ENCODE measurements at places on chromosomes 2 and 18.

DNA sequence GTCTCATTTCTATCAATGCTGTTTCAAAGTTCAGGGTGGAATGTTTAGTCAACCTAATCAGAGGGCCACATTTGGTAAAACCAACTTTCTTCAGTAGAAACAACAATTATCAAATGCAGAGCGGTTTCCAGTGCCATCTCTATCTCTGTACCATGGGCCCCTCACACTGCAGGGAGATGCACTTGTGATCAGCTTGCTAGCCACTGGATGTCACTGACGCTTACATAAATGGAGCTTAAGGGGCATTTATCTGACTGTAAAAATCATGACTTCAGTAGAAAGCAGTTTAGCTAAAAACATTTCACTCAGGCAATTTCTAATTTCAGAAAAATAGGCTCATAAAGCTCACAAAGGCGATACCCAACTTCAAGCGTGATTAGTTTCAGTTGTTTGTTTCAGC is 678.0 kb downstream of the ZEB2 start:
- no peak for DNase-seq

- peak; percentile 90 for DNase-seq
These were observed 157.0 kb upstream of the TNP1 start for GRCh38 chr2:217016796-217017419.

DNA sequence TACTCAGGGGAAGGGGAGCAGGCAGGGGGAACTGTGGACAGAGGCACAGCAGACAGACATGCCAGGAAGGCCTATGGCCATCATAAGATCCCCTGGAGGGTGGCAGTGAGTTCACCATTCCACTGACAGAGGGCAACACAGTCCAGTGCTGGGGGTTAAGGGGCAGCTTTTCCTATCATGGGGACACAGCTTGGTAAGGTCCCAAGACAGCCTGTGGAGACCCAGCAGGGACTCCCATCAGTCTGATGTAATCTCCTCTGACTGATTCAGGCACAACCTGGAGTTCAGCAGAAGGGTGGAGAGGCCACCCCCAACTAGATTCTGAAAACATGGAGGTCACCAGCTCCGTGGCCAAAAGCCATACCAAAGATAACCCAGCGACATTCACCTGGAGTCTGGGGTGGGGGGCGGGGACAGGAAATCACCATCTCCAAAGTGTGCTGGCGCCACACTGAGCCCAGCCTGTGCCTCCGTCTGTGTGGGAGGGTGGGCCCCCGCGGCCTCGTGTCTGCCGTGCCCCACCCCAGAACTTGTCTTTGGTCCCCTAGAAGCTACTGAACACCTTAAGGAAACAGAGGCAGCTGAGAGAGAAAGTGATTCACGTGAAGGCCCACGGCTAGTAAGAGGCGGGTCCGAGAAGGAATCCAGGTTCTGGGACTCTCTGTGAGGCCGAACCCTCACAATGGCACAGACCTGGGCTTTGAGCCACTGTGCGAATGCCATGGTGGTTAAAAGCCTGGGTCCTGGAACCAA is 28.6 kb downstream of the DNMT3A start:
- no peak for DNase-seq

DNA sequence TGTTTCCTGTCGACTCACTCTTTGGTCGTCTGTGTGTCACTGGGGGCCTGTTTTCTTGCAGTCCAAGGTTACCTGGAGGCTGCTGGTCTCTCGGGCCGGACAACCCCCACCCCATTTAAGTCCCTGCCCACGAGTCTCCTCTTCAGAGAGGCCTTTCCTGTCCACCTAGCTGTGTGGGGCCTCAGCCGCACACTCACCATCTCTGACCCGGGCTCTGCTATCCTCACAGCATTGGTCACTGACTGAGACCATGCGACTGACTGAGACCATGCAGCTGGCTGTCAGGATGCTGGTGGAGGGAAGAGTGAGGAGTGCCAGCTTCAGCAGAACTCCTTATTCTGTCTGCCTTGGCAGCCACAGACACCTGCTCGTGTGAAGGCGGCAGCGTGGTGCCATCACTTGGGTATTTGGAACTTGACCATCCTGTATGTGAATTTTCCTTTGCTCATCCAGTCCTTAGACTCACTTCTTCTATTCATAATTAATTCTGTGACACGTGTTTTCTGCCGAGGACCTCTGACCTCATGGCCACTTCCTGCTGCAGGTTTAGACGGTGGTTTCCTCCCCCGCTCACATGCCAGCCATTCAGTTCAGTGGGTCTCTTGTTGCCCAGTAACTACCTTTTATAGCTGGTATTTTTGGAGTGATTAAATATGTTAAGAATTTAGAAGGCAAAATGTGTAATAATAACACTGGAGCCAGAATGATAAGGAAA is 47.5 kb upstream of the ASB1 start:
- no peak for DNase-seq

- DNase-seq = no peak
These were observed 166.3 kb downstream of the CD8B2 start for GRCh38 chr2:106653465-106653864.

DNA sequence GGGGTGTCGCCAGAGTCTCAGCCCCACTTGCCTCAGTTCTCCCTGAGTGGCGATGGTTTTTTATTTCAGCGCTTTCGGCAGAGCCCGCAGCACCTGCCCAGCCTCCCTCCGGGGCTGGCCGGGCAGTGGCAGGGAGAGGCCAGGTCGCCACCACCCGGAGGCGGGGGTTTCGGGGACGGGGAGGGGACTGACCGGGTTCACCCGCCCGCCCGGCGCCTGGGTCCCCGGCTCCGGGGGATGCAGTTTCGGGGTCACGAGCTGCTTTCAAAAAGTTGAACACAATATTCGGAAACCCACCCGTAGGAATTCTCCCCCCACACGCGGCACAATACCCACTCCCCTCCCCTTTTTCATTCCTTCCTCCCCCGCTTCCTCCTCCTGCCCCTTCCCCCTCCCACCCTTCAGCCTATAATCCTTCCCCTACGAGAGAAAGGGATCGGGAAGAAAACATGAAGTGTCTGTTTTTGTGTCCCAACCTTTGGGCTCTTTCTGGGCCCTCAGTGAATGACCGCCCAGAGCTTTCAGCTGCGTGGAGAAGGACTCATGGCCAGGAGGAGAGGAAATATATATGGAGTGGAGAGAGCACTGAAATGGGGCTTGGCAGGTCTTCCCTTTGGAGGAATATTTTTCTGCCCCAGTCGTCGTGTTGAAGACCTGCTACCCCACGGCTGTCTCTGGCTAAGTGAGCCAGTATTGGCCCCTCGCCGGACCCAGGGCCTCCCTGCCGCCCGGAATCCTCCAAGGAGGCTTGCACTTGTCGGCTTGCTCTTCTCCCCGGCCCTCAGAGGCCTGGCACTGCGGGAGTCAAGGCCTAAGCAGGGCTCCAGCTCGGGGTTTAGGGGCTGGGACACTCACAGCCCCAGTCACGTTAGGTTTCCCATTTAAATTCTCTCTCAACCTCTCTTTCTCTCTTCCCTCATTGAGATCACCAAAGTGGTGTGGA is 2.1 kb upstream of the SIX3 start:
- no peak for DNase-seq

- DNase-seq = no peak
These were observed 2.2 kb upstream of the ZNF407 start for GRCh38 chr18:74595431-74595830.

All from skin of body (tissue), 3 donors.